ENCODE measurements at places on chromosomes 16 and 17.
A peak's percentile ranks its signal among the peaks of the same experiment; 100 is the strongest.

DNA sequence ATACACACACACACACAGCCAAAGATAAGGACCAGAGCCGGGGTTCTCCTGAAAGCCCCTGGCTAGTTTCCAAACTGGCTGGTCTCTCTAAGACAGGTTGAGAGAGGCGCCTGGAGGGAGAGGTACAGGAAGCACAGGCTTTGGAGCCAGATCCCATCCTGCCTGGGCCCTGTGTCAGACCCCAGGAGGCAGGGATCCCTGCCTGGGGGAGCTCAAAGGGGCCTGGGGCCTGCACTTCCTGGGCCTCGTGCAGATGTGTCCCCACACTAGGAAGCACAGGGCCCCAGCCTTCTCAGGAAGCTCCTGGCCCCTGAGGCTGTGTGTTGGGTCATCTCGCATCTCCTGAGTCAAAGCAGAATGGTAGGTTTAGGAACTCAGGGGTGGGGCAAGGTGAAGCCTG lies 16.0 kb downstream of the SLC5A10 start:
- DNase-seq: no peak

DNA sequence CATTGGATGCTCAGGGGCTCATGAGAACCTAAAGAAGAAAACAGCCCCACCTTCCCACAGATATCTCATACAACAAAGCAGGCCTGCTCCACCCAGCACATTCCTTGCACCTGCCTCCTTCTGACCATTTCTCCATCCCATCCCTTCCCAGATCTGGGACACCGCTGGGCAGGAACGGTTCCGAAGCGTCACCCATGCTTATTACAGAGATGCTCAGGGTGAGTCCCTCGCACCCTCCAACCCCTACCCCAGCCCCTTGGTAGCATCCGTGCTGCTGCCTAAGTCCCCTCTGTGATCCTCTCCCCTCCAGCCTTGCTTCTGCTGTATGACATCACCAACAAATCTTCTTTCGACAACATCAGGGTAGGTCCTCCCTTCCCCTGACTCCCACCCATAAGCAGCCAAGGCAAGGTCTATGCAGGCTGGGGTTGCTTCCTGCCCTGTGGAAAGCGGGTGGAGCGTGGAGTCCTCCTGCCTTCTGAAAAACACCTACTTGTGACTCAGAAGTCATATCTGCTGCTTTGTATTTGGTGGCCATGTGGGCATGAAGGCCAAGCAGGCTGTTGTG lies 5.4 kb upstream of the NHERF1 start:
- DNase-seq: no peak

DNA sequence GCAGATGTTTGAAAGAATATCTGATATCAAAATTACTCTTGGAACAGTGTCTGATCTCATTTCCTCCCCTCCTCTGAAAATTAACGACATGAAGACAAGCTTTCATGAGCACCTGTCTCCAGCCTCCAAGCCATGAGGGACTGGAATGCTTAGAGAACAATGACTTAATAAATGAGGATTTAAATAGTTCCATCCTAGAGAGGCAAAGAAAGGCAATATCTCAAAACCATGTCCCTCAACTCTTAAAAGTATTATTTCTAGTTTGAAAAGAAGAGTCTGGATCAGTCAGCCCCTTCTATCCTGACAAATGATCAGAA lies 137.5 kb downstream of the ANKFN1 start:
- no peak for DNase-seq

DNA sequence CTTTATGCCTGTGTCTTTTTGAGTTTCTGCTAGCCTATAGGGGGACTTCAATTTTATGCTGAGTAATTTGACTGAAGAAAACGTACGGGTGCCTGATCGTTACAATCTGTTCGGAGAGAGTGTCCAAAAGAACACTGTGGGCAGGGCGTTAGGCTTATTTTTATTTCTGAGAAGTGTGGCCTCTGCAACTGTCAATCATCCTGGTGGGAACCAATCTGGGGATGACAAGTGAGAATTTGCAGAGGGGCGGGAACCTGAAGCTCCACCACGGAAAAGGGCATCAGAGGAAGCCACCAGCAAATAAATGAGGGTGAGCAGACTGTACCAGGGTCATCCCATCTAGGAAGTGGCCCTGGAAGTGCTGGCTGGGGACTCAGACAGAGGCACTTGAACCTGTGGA lies 12.0 kb upstream of the CDYL2 start:
- no peak for DNase-seq

- DNase-seq: no peak
Measured at GRCh38 chr17:81807210-81807719, 3.3 kb downstream of the GCGR start.

- DNase-seq: peak; percentile 47
Measured at GRCh38 chr16:47129755-47130435, 13.8 kb downstream of the NETO2 start.

- no peak for DNase-seq
Measured at GRCh38 chr16:2228161-2228824, 4.9 kb downstream of the E4F1 start.

DNA sequence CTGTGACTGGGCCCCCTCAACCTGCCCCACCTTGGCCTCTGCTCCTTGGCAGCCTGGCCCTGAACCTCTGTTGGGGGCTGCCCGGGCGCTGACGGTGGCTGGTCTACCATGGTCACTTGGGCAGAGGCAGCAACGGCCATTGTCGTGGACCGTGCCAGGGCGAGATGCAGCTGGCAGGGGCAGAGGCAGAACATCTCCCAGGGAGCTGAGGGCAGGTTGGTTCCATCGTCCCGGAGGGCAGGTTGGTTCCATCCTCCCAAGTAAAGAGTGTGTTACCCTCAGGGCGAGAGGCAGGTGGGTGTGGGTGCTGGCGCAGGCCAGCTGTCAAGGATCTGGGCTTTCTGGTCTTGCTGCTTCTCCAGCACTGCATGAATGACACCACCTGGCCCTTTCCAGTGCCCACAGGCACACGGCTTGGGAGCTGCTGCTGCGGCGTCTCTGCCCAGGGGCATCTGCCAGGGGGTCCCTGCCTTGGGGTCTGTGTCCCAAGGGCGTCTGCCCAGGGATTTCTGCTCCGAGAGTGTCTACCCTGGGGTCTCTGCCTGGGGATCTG lies 12.0 kb downstream of the ACSF3 start:
- no peak for DNase-seq

GRCh38 chr17:21242780-21243515 lies 10.3 kb downstream of the NATD1 start:
- DNase-seq: no peak

DNA sequence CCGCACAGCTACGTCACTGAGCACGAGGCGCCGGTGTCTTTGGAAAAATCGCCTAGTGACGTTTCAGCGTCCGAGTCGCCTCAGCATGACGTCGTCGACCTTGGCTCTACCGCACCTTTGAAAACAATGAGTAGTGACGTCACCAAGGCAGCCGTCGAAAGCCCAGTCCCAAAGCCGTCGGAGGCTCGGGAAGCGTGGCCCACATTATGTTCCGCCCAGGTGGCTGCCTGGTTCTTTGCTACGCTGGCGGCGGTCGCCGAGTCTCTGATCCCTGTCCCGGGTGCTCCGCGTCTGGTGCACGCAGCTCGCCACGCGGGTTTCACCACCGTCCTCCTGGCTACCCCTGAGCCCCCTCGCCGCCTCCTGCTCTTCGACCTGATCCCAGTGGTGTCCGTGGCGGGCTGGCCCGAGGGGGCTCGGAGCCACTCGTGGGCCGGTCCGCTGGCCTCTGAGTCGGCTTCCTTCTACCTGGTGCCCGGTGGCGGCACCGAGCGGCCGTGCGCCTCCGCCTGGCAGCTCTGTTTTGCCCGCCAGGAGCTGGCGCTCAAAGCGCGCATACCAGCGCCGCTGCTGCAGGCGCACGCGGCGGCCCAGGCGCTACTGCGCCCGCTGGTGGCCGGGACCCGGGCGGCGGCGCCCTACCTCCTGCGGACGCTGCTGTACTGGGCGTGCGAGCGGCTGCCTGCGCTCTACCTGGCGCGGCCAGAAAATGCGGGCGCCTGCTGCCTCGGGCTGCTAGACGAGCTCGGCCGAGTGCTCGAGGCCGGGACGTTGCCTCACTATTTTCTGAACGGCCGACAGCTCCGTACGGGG lies 1.5 kb downstream of the TMEM102 start:
- DNase-seq: peak; percentile 96

GRCh38 chr17:14318918-14319205 lies 18.0 kb downstream of the HS3ST3B1 start:
- no peak for DNase-seq

DNA sequence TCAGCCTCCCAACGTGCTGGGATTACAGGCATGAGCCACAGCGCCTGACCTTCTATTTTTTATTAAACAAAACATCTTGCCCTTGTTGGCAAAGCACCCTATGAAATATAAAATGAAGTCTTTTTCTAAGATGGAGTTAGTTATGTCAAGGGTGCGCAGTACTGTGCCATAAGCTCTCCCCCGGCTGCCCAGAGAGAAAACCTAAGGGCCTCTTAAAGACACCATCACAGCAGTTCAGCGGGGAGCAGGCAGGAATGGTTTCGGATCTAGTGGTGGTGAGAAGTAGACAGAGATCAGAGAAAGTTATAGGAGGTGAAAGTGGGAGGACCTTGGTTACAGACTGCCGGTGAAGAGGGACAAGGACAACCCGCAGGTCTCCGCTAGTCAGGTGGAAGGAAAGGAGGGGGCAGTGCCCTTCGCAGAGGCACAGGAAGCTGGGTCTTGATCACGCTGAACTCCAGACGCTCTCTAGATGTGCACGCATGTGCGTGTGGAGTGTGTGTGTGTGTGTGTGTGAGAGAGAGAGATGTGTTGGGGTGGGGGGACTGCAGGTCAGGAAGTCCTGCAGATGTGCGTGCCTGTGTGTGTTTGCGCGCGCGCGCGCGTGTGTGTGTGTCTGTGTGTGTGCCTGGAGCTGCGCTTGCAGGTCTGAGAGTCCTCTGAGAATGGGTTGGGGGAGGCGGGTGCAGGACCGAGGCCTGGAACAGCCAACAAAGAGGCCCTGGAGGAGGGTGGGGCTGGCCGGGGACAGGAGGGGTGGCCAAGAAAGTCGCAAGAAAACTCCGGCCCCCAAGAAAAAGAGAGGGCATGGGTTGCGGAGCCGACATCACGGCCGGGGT lies 748 bp upstream of the CMTM3 start:
- peak; percentile 87 for DNase-seq

DNA sequence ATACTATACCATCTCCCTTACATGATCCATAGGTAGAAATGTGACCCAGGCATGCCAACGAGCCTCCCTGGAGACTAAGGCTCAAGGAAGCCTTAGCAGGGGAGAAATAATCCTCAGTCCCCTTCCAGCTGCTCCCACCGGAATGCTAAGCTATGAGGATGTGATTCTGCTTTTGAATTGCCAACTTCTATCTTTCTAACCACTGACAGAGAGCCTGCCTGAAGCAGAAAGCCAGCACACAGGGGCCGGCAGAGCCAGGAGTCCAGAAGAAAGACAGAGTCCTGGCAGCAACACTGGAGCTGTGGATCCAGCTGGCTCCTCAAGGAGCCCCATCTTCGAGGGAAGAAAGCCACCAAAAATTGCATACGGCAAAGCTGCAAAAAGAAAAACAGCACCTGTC lies 579.6 kb upstream of the CDH5 start:
- no peak for DNase-seq

- no peak for DNase-seq
Measured at GRCh38 chr17:44795928-44796327, 34.2 kb downstream of the GJC1 start.

DNA sequence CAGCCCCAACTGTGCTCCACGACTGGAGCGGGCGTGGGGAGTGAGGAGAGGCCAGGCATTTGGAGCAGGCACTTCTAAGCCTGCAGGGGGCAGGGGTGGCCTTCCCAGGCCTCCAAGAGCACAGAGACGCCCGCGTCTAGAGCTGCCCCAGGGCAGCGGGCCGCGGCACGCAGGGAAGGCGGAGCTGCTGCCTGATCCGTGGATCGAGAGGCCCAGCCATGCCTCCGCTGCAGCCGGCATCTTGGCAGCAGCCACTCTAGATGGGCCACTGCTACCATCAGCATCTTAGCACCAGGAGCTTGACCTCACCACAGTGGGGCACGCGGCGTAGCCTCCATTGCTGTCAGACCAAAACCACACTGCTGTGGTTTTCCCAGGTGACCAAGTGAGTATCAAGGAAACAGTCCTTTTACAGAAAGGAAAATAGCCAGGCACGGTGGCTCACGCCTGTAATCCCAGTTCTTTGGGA lies 20.4 kb upstream of the WDR45B start:
- peak; percentile 85 for DNase-seq

GRCh38 chr17:78359997-78360370 lies at the start of gene SOCS3:
SOCS3 (minus strand) TSS chr17:78360077; CDS start chr17:78359095, 982 bp downstream.
- peak; percentile 97 for DNase-seq

GRCh38 chr17:12605222-12605621 lies 60.5 kb upstream of the MYOCD start:
- DNase-seq: no peak

- DNase-seq: peak; percentile 81
Measured at GRCh38 chr16:22948603-22949368, 134.8 kb downstream of the HS3ST2 start.

GRCh38 chr16:8915722-8916301 lies 33.7 kb downstream of the LITAFD start:
- peak; percentile 29 for DNase-seq

DNA sequence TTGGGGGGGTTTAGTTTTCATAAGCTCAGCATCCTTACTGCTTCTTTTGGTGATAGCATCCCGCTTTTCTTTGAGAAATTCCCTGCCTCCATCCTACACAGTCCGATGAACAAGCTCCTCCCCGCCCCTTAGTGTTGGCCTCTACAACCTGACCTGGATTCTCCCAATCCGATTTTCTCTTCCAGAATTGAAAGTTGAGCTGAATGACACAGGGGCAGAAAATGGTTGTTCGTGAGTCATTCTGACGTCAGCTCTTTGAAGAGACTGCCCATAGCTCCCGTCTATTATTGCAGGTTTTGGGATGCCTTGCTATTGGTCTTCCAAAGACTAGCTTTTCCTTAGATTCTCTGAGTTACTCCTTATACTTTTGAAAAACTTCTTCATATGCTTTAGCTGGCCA lies 279.7 kb downstream of the SLC39A11 start:
- DNase-seq: no peak

DNA sequence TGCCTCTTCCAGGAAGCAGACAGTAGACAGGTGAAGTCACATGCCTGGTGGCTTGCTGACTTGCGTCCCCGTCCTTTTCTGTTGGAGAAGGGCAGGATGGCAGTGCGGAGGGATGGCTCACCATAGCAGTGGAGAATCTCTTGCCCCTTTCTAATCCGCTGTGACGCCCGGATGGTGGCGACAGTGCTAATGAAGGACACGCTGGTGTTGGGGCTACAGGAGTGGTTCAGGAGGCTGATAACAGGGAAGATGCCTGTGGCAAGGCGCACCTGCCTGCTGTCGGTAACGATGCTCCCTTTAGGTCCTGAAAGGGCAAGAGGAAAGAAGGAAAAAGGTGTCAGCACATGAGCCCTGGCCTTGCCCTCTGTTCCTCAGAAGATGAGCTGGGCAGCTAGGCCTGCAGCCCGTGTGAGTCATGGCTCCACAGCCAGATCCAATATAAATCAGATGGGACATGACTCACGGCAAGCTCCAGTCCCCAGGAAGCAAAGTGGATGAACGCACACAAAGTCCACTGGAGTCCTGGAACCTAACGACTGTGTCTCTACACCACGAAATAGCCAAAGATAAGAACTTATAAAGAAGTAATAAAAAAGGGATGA lies 25.5 kb downstream of the SERPINF1 start:
- no peak for DNase-seq

All from neural progenitor cell (in vitro differentiated cells).